Adrenal gland (tissue), 19 donors: ENCODE measurements at places on chromosomes 16 and 17. TPM values are rescaled to one million over a fixed set of nuclear protein-coding genes. Genes with fewer than 3 reads are reported as not detected.
A peak's percentile ranks its signal among the peaks of the same experiment; 100 is the strongest.

- H3K27me3 ChIP-seq, result no peaks in the 10 kb centered on the region
- H3K4me1 ChIP-seq, result peaks cover 36% of the 10 kb centered on the region
- DNase-seq, result no peak
- H3K27ac ChIP-seq, result no peak overlapping the region
- H3K36me3 ChIP-seq, result no peaks in the 10 kb centered on the region
Measured at GRCh38 chr16:66507731-66508239, 42.1 kb downstream of the TK2 start.

DNA sequence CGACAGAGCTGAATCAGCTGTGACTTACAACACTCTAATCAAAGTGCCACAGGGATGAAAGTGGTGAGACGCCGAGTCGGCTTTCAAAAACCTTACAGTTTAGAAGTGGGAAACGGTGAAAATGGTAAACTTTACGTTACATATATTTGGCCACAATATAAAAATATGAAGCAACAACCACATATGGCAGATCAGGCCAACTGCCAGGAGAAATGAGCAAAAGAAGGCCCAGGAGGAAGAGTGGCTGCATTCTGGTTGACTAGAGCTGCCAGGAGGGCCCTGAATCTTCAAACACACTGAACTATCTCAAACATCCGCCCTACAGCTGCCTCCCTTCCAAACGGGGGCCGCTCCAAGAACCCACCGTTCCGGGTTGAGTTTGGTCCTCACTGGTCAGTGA, 56.3 kb downstream of the MRM3 start:
- H3K4me3 ChIP-seq, result no peak overlapping the region
- no peak for DNase-seq
- H3K36me3 ChIP-seq, result no peaks in the 10 kb centered on the region
- no peaks in the 10 kb centered on the region for H3K4me1 ChIP-seq
- H3K27me3 ChIP-seq, result no peaks in the 10 kb centered on the region

GRCh38 chr16:59126486-59126885, 392.4 kb upstream of the GOT2 start:
- H3K4me3 ChIP-seq, result no peak overlapping the region
- no peak for DNase-seq
- H3K27ac ChIP-seq, result no peak overlapping the region
- H3K4me1 ChIP-seq, result no peaks in the 10 kb centered on the region
- H3K27me3 ChIP-seq, result no peaks in the 10 kb centered on the region
- no peaks in the 10 kb centered on the region for H3K36me3 ChIP-seq

DNA sequence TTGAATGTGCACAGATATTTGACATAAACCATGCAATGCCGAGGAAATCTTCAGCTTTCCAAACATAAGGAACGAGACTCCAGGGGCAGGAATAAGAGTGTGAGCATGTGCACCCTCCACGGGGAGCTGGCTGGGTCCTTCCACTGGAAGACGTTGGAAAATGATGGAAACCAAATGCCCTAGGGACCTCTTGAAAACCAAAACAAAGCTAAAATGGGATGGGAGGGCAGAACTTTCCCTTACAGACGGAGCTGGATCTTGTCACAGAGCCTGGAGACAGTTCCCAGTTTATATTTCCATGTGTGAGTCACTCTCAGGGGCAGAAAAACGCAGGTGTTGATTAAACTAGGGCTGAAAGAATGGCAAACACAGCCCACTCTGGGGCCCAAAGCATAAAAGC, 34.4 kb upstream of the DNAH17 start:
- H3K27me3 ChIP-seq, result no peaks in the 10 kb centered on the region
- H3K27ac ChIP-seq, result no peak overlapping the region
- DNase-seq, result no peak

- no peaks in the 10 kb centered on the region for H3K36me3 ChIP-seq
- peak; percentile 72 for DNase-seq
- H3K4me1 ChIP-seq, result peaks cover 39% of the 10 kb centered on the region
- H3K27me3 ChIP-seq, result no peaks in the 10 kb centered on the region
Measured at GRCh38 chr16:28531777-28532744, 6.7 kb downstream of the NUPR1 start.

DNA sequence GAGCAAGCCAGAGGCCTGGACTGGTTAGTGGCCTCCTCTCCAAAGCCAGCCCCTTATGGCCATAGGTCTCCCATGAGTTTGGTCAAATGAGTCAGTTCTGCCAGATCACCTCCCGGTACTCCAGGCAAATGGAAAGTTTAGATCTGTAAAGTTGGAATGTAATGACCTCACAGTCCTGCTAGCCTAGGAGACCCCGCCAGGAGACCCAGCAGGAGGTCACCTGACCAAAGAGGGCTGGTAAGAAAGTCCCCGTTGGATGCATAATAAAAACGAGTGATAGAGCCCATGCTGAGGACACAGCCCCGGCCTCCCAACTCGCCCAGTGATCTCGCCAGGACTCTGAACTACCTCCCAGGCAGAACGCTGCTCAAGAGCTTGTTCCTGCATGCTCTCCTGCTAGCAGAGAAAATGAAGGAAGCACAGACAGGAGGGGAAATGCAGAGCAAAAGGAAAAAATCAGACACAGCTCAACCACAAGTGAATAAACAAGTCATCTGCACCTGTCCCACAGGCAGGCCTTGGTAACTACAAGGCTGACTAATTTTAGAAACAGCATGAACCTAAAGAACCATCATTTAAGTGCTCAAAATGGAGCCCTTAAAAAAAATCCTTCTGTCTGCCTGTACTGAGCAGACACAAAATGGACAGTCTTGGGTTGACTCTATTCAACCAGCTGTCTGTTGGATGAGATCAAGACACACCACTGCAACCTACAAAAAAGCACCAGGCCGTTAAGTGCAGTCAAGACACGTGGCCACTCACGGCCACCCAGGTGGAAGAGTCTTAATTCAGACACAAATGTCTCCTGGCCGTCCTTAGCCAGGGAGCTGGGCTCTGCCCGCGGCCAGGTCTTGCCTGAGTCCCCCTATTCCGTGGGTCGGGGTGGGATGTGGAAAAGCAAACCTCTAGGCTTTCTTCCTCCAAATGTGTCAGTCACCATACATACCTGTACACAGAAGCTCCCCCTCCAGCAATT, 9.2 kb downstream of the CDIP1 start:
- no peak overlapping the region for H3K27ac ChIP-seq
- H3K27me3 ChIP-seq, result no peaks in the 10 kb centered on the region
- H3K36me3 ChIP-seq, result no peaks in the 10 kb centered on the region
- no peak for DNase-seq
- no peak overlapping the region for H3K4me3 ChIP-seq

The NOTUM gene
- total RNA-seq, result 0.41 TPM

The PTGES3L gene
- total RNA-seq, result not detected

DNA sequence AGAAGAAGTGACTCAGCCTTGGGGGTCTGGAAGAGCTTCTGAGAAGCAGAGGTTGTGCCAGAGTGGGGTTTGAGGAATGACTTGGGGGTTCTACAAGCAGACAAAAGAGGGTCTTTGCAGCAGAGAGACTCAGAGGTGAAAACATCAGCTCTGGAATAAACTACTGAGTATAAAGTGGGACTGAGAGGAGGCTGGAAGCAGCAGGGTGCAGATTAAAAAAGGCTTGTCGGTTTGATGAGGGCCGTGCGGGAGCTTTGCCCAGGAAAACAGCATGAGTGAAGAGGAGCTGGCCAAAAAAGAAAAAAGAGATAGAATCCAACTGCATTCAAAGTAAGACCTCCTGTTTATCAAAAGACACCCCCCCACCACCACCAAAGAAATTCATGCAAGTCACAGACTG, 13.1 kb upstream of the ACE start:
- H3K27me3 ChIP-seq, result no peaks in the 10 kb centered on the region
- no peaks in the 10 kb centered on the region for H3K4me1 ChIP-seq
- DNase-seq, result no peak
- no peak overlapping the region for H3K4me3 ChIP-seq
- no peak overlapping the region for H3K27ac ChIP-seq

DNA sequence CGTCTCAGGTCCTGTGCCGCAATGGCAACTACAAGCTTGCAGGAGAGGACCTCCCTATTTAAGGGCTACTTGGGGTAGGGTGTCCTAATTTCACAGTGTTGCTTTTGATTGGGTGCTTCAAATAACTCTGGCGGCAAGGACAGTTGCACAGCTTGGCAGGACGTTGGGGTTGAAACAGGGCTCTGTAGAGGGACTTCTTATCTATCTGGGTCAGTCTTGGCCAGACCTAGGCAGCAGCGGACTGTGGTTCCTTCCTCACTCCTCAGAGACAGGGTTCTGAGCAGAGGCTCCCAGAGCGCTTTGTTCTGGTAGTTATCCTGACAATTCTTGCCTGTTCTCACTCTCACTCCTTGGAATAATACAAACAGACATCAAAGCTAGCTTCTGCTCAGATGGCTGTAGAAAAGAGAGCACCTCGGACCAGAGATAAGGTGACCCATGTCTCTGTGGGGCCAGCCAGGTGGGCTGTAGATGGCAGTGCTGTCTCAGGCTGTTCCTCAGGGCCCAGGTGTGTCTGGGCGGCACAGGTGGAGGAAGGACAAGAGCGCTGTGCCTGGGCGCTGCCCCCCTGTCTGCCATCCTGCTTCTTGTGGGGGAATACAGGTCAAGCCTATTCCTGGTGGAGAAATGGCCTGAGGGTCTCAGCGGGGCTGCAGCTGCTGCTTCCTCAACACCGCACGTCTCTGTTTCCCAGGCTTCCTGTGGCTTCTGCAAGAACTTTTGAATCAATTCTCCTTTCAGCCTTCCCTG, 61.0 kb downstream of the PLD6 start:
- DNase-seq, result peak; percentile 66
- H3K36me3 ChIP-seq, result no peaks in the 10 kb centered on the region
- H3K4me1 ChIP-seq, result peaks cover 34% of the 10 kb centered on the region
- H3K27ac ChIP-seq, result no peak overlapping the region
- H3K27me3 ChIP-seq, result no peaks in the 10 kb centered on the region
- no peak overlapping the region for H3K4me3 ChIP-seq

GRCh38 chr16:70520612-70521297, 2.6 kb downstream of the COG4 start:
- no peak overlapping the region for H3K4me3 ChIP-seq
- no peak for DNase-seq
- no peaks in the 10 kb centered on the region for H3K27me3 ChIP-seq
- no peak overlapping the region for H3K27ac ChIP-seq
- no peaks in the 10 kb centered on the region for H3K36me3 ChIP-seq

The CTRB1 gene
- total RNA-seq, result not detected

DNA sequence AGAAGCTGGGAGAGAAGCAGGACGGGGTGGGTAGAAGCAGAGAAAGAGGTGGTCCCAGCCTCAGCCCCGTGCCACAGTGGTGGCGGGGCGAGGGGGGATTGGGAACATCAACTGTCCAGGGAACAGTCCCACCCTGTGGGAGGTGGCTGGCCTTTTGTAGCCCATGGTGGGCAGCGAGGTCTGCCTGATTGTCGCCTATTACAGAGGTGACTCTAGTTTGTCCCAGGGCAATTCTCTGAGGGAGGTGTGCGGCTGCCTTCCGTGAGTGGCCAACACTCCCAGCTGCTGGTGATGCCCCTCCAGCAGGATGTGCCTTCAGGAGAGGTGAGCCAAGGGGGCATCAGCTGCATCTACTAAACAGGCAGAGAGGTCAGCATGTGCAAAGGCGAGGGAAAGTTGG, 5.0 kb upstream of the BRD7 start:
- no peaks in the 10 kb centered on the region for H3K27me3 ChIP-seq
- H3K4me1 ChIP-seq, result peaks cover 8% of the 10 kb centered on the region
- no peak overlapping the region for H3K4me3 ChIP-seq

GRCh38 chr16:48203974-48204824, 39.9 kb upstream of the LONP2 start:
- no peak overlapping the region for H3K4me3 ChIP-seq
- no peak overlapping the region for H3K27ac ChIP-seq
- no peaks in the 10 kb centered on the region for H3K4me1 ChIP-seq
- no peaks in the 10 kb centered on the region for H3K36me3 ChIP-seq
- DNase-seq, result no peak

- no peak overlapping the region for H3K4me3 ChIP-seq
- H3K27me3 ChIP-seq, result no peaks in the 10 kb centered on the region
- no peaks in the 10 kb centered on the region for H3K4me1 ChIP-seq
- H3K36me3 ChIP-seq, result peaks cover 81% of the 10 kb centered on the region
- no peak for DNase-seq
- no peak overlapping the region for H3K27ac ChIP-seq
Measured at GRCh38 chr16:74887084-74887483, 97.8 kb downstream of the WDR59 start.

The HP gene
- total RNA-seq, result 4.9 TPM

GRCh38 chr16:19114359-19115147, 789 bp downstream of the ITPRIPL2 start:
- peaks cover 49% of the 10 kb centered on the region for H3K4me1 ChIP-seq
- H3K27me3 ChIP-seq, result no peaks in the 10 kb centered on the region
- H3K27ac ChIP-seq, result peak overlapping the region; percentile 95

The SPNS3 gene
- 6.4 TPM for total RNA-seq

DNA sequence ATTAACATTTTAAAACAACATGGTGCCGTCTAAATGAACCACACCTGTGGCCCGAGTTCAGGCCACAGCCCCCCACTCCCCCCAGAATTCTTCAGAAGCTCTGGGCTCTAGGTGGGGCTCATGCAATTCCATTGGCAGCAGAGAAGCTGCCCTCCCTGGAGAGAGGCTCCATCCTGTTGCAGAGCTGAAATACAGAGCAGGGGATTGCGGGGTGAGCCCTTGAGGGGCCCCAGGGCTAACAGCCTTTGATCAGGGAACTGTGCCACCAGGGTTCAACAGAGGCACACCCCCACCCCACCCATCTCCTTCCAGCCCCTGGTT, 69.3 kb downstream of the ABR start:
- no peak overlapping the region for H3K4me3 ChIP-seq
- peaks cover 24% of the 10 kb centered on the region for H3K4me1 ChIP-seq
- H3K27ac ChIP-seq, result no peak overlapping the region
- H3K27me3 ChIP-seq, result no peaks in the 10 kb centered on the region

The SSTR5 gene
- total RNA-seq, result 0.79 TPM

The SCRN2 gene
- total RNA-seq, result 34.8 TPM

DNA sequence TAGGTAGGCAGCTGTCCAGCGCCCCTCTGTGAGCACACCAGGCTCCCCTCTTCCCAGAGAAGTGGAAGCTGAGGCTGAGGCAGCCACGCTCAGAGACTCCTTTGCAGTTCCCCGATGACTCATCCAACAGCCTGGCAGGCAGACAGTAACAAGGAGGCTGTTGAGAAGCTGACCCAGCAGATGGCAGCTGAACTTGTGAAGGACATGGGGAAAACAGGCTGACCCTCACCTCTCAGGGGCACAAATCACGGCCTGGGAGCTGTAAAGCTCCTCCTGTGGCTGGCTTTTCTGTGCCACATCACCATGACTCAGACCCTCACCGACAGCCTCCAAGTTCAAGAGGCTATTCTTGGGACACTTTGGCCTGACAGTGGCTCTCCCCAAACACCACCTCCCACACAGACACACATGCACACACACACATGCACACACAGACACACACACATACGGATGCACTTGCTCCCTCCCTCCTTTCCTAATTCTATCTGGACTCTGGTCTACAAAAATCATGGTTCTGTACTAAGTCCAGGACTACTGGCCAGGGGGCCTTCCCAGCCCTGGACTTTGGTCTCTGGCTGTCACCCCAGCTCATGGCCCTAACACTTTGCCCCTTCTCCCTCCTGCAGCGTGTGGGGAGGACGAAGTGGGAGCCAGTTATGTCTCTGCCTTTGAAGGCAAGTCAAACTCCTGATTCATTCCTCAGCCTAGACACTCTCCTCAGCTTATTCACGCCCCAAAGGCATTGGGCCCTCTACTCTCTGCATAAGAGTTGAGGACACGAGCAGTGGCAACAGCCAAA, 23.2 kb downstream of the MAP3K14 start:
- H3K36me3 ChIP-seq, result no peaks in the 10 kb centered on the region
- H3K27ac ChIP-seq, result peak overlapping the region; percentile 80
- peak; percentile 89 for DNase-seq
- peaks cover 89% of the 10 kb centered on the region for H3K4me1 ChIP-seq
- no peaks in the 10 kb centered on the region for H3K27me3 ChIP-seq

- no peak overlapping the region for H3K27ac ChIP-seq
- H3K4me1 ChIP-seq, result no peaks in the 10 kb centered on the region
- peak; percentile 22 for DNase-seq
- H3K4me3 ChIP-seq, result no peak overlapping the region
Measured at GRCh38 chr17:59311051-59311468, 20.4 kb upstream of the YPEL2 start.
